HFF-Myc (cell line): ENCODE measurements at places on chromosomes 7 and 10.

- DNase-seq: no peak
Measured at GRCh38 chr7:152330827-152331226, 105.0 kb downstream of the KMT2C start.

- DNase-seq: no peak
Measured at GRCh38 chr7:78037603-78038002, 239.0 kb downstream of the PHTF2 start.

DNA sequence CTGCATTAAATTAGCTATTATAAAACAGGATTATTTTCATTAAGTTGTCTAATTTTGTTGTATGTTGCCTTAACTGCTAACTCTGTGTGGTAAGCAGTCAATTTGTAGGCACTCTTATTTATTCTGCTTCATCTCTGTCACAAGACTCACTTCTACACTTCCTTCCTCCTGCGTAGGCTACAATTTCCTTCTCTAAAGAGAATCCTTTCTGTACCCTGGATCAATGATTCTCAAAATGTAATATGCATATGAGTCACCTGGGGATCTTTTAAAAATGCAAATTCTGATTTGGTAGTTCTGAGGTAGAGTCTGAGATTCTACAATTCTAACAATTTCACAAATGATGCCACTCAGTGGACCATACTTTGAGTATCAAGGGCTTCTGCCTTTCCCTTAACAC is 4.4 kb upstream of the UBE2D1 start:
- DNase-seq: no peak

DNA sequence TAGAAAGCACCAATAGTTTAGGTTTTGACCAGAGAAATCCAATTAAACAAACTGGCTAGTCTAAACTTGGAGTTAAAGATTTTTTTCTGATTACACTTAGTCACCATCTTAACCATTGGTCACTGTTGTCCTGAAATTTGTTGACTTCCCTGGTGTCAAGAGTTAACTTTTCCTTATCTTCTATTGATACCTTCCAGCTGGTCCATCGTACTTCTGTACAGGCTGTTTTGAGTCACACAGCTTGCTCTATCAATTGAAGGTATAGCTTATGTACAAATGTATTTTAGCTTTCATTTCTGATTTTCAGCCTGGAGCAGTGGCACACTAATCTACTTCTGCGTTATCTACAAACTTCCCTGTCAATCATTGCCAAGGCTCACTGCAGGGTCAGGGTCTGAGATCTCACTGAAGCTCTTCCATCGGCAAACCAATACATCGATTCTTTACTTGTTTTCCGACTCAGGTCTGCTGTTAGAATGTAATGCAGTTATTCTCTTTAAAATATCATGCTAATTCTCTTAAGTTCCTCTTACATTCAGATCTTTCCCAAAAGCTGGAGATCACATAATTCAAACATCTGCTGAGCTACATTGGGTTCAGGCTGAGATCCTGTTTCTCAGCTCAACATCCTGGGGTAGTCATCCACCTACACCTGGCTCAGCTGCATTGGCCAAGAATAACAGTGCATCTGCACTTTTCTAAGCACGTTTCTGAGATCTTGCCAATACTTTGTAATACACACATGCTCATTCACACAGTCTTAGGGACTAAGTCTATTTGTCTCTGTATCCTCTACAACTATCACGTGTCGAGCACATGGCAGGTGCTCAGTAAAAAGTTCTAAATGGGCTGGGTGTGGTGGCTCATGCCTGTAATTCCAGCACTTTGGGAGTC is 11.3 kb downstream of the MRPS33 start:
- no peak for DNase-seq

- no peak for DNase-seq
Measured at GRCh38 chr7:24284699-24285506, 913 bp downstream of the NPY start.

DNA sequence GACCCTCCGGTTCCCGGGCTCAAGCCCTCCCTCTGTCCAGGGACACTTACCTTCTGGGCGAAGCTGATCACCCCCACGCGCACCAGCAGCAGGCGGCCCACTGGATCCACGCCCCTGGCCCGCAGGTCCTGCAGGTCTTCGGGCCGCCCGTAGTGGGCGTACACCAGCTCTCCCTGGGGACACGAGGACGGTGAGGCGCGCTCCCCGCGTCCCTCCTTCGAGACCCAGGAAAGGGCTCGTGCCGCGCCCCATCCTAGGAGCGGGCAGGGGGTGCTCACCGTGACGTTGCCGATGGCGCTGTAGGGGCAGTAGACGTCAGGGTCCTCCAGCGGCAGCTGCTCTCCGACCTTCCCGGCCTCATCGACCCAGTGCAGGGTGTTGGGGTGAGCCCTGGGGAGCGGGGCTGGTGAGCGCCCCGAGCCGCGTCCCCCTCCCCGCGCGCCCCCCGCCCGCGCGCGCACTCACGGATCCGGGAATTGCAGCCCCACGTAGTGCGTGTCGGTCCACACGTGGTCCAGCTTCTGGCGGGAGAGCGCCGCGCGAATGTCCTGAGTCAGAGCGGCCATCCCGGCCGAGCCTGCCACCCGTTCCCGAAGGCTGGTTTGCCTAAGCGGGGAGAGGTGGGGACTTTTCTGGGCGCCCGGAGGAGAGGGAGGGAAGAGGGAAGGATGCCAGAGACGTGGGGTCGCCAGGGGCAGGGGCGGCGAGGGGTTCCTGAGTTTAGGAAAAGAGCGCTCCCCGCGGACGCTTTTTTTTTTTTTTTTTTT is 8.2 kb downstream of the TFR2 start:
- DNase-seq: no peak

DNA sequence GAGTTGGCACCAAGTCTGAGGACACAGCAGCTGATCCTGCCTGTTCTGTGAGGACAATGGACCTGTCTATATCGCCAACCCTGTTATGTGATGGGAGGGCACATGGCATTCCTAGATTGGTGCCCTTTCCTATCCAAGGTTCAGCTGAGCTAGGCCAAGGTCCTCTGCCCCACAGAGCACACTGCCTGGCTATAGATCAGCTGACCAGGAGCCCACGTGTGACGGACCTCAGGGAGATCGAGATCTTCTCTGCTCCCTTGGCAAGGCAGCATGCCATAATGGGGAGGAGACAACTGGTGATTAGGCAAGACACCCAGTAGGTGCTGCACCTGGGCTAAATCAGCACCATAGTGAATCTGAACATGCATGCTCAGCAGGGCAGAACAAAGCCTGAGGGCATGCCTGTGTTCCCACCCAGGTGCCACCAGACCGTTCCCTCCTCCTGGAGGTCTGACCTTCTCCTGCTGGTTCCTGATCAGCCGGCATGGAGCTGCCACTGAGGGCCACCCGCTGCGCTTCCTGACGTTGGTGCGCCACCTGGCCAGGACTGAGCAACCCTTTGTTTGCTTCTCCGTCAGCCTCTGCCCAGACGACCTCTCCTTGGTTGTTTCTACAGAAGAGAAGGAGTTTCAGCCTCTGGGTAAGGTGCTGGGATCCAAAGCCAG is 93.7 kb downstream of the WDFY4 start:
- DNase-seq: no peak
